ENCODE measurements at places on chromosomes 6 and 20.

DNA sequence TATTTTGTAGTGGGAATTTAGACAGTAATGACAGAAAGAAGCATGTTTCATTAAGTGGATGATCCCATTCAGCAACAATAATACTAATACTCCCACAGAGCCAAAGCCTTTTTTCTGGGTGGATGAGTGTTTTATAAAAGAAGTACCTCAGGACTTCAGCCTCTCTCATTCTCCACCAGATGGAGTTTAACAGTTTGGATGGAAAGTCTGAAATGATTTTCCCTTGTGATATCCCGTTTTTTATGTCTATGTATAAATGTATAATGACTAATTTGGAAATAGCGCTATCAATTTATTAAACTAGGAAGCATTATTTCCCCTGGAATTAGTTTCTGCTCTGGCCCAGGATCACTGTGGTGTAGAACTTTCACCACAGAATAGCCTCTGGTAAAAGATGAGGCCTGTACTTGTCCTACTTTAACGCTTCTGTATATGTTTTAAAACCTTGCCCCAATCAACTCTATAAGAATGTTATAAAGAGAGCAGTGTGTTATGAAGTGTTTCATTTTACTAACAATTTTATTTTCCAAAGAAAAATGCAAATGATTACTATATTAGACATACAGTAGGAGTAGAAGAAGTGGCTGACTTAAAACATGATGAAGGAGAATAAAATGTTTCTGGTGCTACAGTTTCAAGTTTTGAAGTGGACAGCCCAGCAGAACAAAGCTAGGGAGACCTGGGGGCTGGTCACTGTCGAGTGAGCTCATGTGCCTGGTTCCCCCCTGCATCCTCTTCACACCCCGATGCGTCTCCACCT lies 135.6 kb downstream of the HIVEP1 start:
- no peak for DNase-seq

GRCh38 chr20:17343656-17344452 lies 117.0 kb downstream of the PCSK2 start:
- no peak for DNase-seq

GRCh38 chr6:109095835-109096084 lies 453 bp downstream of the CEP57L1 start:
- no peak for DNase-seq

- no peak for DNase-seq
These were observed 5.4 kb downstream of the ZFP57 start for GRCh38 chr6:29675561-29675960.

- DNase-seq, result no peak
These were observed 57.9 kb downstream of the ELOVL5 start for GRCh38 chr6:53290537-53291510.

DNA sequence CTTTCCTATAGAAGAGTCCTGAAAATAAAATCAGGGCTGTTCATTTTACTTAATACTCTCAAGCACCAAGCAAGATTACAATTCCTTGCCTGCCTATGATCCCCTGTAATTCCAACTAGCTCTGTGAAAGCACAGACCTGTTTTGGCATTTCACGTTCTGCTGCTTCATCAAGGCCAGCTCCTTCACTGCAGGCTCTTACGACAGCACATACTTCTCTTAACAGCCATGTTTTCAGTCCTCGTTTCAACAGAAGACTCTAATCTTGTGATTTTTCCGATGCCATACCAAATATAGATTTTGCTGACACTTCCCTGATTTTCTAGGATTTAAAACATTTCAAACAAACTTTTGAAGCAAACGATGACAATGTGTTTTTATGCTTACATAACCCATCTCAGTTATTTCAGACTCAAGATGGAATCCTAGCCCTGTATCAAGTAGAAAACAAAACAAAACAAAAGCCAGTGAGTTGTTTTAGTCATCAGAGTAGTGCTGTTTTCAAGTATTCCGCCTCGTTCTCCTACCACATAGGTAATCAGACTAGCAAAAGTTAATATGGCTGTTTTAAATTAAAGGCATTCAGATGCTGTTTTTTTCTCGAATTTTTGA lies 616.5 kb upstream of the CITED2 start:
- no peak for DNase-seq

DNA sequence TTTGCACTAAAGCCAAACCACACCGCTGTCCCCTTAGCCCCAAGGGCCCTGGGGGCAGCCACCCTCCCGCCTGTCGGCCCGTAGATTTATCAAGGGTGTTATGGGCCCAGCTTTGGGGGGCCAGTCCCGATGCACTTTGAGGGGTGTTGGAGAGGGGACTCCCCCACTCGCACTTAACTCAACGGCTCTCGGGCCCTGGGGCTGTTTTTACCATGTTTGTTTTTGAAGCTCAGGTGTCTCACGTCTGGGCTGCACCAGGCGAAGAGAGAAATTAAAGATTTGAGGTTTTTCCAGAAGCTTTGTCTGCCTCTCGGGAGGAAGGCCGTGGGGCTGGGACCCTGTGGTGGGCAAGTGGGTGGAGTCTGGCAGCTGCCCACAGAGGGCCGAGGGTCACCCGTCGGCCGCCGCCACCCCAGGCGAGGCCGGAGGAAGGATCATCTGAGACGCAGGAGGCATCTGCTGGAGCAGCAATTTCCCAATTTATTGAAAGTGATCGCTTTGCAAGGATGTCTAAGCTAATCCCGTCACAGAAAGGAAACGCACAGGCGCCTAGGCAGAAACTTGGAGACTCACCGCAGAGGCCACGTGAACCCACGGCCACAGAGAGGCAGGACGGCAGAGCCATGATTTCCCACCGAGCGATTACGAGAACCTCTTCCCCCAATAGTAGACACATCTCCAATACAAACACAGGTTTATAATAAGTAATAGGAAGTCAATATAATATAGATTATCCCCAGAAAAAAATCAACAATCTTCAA lies 3.8 kb downstream of the SLC2A4RG start:
- no peak for DNase-seq

DNA sequence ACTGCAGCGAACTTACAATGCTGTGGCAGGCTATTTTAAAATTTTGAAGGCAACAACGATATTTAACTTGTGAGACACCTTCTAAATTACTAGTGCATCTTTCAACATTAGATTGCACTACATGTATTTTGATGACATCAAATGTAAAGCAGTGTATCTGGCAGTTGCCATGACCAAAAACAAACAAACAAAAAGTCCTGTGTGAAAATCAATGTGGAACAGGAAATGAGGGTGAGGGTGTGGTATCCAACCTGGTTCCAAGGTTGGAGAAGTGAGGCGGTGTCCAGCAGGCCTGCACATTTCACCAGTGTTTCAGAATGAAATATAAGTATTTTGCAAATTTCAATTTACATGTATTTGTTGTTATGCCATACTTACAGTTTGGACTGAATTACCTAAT lies 112.0 kb downstream of the LAMP5 start:
- no peak for DNase-seq

- no peak for DNase-seq
These were observed 10.6 kb upstream of the RBBP8NL start for GRCh38 chr20:62437927-62438326.

DNA sequence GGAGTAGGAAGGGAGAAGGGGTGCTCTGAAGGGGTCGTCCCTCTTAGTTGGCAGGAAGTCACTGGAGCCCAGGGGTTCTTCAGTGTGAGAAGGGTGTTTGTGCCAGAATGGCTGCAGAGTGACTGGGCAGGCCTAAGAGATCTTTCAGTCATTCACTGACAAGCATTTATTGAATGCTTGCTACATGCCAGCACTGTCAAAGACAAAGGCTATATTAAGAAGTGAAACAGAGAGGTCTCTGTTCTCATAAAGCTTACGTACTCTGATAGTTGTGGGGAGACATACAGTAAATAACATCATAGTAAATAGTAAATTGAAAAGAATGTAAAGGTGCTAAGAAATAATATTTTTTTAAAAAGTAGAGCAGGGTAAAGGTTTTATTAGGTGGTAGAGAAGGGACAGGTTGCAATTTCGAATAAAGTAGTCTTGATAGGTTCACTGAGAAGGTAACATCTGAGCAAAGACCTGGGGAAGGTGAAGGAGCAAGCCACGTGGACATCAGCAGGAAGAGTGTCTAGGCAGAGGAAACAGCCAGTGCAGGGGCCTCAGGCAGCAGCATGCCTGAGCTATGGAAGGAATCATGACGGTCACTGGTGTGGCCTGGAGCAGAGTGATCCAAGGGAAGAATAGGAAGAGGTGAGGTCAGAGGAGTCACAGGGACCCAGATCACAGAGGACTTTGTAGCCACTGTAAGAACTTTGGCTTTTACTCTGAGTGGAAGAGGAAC lies 36.3 kb upstream of the RNF8 start:
- no peak for DNase-seq

GRCh38 chr20:33309631-33310030 lies 26.6 kb downstream of the BPIFB1 start:
- no peak for DNase-seq

DNA sequence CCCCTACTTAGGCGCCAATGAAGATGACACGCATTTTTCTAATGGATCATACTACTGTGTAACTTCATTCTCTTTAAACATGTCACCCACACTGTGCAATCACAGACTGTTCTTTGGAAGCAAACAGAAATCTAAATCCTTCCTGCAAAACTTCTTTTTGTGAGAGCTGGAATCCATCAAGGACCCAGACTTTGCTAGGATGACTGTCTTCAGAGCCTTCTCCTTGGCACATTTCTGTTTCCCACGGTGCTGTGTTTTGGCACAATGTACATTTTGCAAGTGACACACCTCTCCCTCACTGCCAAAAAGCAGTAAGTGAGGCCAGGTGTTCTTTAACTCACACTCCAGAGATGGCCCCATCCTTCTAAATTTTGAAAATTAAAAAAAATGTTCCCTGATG lies 21.7 kb upstream of the TAGAP start:
- DNase-seq, result no peak

DNA sequence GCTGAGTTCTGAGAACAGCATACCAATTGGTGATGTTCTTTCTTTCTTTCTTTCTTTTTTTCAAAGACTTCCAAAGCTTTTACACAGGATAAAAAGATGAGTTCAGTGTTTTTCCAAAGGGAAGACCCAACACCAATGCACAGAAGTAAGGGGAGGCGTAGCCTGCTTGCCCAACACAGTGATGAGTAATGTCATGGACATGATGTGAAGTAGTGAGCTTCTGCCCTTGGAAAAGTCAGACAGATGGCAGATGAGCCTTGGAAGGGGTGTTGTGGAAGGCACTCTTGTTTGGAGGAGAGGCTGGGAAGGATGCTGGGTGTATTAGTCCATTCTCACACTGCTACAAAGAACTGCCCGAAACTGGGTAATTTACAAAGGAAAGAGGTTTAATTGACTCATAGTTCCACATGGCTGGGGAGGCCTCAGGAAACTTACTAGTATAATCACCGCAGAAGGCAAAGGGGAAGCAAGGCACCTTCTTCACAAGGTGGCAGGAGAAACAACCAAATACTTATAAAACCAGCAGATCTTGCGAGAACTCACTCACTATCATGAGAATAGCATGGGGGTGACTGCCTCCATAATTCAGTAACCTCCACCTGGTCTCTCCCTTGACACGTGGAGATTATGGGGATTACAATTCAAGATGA lies 12.6 kb downstream of the LRP11 start:
- DNase-seq, result no peak

GRCh38 chr20:24469894-24470745 lies 691 bp downstream of the SYNDIG1 start:
- DNase-seq, result no peak

DNA sequence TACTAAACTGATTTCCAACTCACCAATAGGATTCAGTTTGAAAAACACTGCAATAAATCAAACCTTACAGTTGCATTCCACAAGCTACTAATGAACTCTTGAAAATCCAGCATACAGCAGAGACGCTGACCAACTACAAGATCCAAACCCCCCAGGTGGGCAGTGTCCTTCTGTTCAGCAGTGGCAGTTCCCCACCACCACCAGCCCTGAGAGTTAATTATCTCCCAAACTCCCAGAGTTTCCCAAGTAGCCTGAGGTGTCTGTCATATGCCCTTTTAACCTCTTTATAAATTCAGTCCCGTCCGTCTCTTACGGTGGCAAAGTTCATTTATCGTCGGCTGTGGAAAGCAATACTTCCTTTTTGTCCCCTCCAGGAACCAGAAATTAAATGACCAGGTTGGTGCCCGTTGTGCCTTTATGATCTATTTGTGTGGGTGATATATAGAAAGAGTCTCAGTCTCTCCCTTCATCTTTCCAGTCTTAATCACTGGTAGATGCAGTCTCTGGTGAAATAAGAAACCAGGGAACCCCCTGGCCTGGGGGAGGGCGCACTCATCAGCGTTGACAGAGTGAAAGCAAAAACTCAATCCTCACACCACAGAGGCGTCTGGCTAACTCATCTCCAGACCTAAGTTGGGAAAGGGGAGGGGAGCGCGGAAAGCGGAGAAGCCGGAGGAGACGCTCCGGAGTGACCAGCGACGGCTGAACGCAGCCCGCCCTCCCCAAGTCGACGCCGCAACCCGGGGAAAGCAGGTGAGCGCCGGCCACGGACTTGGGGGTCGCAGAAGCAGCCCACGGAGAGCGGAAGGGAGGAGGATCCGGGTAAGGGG lies 717 bp downstream of the MRPL14 start:
- no peak for DNase-seq

DNA sequence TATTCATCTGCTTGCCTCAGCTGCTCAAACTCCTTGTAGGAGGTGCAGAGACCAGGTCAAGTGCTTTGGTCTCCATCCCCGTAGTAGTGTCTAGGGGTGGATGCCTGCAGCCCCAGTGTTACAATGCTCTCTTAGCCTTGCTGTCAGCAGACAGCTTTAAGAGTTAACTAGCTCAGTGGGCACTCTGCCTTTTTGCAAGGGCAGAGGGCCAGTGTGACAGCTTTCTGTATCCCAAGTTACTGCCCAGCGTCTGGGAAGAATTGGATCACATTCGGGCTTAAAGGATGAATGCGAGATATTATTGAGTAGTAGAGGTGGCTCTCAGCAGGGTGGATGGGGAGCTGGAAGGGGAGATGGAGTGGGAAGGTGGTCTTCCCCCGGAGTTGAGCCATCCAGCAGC lies 339.9 kb upstream of the RNF217 start:
- no peak for DNase-seq

GRCh38 chr20:59825563-59825920 lies 107.9 kb downstream of the SYCP2 start:
- no peak for DNase-seq

GRCh38 chr6:35385457-35386202 lies 43.3 kb downstream of the PPARD start:
- no peak for DNase-seq

- DNase-seq, result no peak
These were observed 222.5 kb downstream of the GJA1 start for GRCh38 chr6:121657972-121658371.

DNA sequence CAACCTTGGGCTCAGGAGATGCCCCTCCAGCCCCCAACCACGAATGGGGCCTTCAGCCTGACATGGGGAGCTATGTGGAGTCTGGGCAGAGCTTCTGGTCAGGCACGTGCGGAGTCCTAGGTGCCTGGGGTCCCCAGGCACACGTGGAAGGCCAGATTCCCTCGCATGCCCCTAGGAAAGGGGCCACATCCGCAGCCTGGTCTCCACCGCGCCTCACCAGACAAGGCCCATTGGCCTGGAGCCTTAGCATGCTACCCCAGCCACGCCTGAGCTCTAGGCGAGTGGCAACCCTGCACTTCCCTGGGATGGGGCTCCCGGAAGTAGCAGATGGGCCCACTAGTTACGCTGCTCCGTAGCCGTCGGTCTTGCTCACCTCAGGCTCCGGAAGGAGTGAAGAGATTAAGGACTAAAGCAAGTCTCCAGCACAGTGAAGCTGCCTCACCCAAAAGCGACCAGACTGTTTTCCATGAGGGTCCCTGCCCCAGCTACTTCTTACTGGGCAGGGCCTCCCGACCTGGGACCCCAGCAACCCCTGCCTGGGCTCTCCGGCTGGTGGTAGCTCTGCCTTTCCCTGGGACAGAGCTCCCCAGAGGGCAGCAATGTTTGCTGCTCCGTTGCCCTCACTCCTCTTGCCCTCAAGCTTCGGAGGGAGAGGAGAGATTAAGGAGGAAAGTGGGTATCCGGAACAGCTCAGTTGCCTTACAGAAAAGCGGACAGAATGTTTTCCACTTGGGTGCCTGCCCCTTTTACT lies 93.2 kb upstream of the IMPG1 start:
- no peak for DNase-seq
